Activated naive CD8-positive, alpha-beta T cell treated with anti-CD3 and anti-CD28 coated beads for 36 hours (primary cell): ENCODE measurements at places on chromosomes 1 and 21. TPM values are rescaled to one million over a fixed set of nuclear protein-coding genes. Genes with fewer than 3 reads are reported as not detected.

- no peaks in the 10 kb centered on the region for H3K4me1 ChIP-seq
- no peaks in the 10 kb centered on the region for H3K27me3 ChIP-seq
- H3K36me3 ChIP-seq = no peaks in the 10 kb centered on the region
- no peak overlapping the region for H3K27ac ChIP-seq
- H3K4me3 ChIP-seq = no peak overlapping the region
Observed at GRCh38 chr1:219713981-219714381, 101.1 kb upstream of the ZC3H11B start.

Gene DMBX1
- total RNA-seq = not detected

GRCh38 chr1:161940866-161941591 is 82.6 kb downstream of the OLFML2B start:
- H3K36me3 ChIP-seq = peaks cover 26% of the 10 kb centered on the region
- H3K27ac ChIP-seq = no peak overlapping the region
- H3K4me1 ChIP-seq = peaks cover 3% of the 10 kb centered on the region
- H3K27me3 ChIP-seq = no peaks in the 10 kb centered on the region
- H3K4me3 ChIP-seq = no peak overlapping the region

Gene SH2D1B
- total RNA-seq = not detected

DNA sequence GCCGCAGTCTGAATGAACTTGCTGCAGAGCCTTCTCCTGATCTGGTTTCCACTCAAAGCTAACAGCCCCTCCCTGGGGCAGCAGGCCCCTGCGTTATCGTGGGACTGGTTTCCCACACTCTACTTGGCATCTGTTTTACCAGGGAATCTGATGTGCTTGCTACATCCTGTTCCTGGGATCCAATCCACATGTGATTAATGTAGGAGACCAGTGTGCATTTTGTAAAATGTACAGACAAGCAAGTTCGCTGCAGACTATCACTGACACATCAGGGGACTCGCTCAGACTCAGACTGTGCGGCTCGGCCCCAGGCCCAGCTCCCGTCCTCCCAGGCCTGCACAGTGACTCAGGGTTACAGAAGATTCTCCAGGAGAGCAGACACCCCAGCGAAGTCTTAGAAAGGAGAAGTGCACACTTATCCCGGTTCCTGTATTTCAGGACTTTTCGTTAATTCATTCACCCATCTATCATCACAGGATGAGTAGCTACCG is 340.1 kb downstream of the MATN1 start:
- DNase-seq = no peak
- no peaks in the 10 kb centered on the region for H3K4me1 ChIP-seq
- H3K36me3 ChIP-seq = no peaks in the 10 kb centered on the region
- H3K4me3 ChIP-seq = no peak overlapping the region
- peaks cover 27% of the 10 kb centered on the region for H3K27me3 ChIP-seq
- H3K27ac ChIP-seq = no peak overlapping the region

DNA sequence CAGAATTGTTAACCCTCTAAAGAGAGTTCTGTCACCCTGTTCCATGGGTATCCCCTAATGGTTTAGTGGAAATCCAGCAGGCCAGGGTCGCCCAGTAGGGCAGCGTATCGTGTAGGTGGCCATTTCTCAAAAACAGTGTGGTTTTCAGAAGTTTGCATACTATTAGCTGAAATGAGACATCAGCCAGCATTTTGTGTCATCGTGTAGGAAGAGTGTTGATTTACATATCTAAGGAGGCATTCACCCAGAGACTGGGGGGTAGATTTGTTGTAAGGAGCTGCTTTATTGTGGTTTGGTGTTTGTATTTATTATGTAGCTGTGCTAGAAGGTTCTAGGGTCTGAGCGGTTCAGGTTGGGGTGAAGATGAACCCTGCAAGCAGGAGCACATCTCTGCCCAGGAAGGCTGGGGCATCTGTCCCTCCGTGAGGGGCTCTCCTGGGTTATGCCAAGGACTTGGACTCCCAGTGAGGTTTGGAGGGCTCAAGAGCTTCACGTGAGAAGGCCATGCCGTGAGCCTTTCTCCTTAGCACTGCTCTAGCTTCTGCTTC is 174.4 kb downstream of the PGBD5 start:
- peaks cover 10% of the 10 kb centered on the region for H3K4me1 ChIP-seq
- H3K27me3 ChIP-seq = no peaks in the 10 kb centered on the region
- peak overlapping the region; percentile 1 for H3K27ac ChIP-seq
- peaks cover 40% of the 10 kb centered on the region for H3K36me3 ChIP-seq
- DNase-seq = no peak

GRCh38 chr1:47002211-47002610 is 21.3 kb upstream of the CYP4X1 start:
- no peak overlapping the region for H3K4me3 ChIP-seq
- H3K27ac ChIP-seq = no peak overlapping the region
- no peak for DNase-seq
- no peaks in the 10 kb centered on the region for H3K4me1 ChIP-seq
- no peaks in the 10 kb centered on the region for H3K36me3 ChIP-seq

- peak; percentile 94 for DNase-seq
- peak overlapping the region; percentile 54 for H3K27ac ChIP-seq
- peaks cover 36% of the 10 kb centered on the region for H3K4me1 ChIP-seq
- peak overlapping the region; percentile 91 for H3K4me3 ChIP-seq
- H3K27me3 ChIP-seq = peaks cover 26% of the 10 kb centered on the region
- peaks cover 22% of the 10 kb centered on the region for H3K36me3 ChIP-seq
Observed at GRCh38 chr1:1059494-1060280, 14.4 kb downstream of the RNF223 start.

GRCh38 chr1:207019661-207020060 is 12.9 kb downstream of the C1orf116 start:
- no peaks in the 10 kb centered on the region for H3K36me3 ChIP-seq
- no peak overlapping the region for H3K27ac ChIP-seq
- peaks cover 5% of the 10 kb centered on the region for H3K27me3 ChIP-seq
- no peak for DNase-seq

GRCh38 chr1:83845437-83846071 is 153.4 kb downstream of the TTLL7 start:
- no peak overlapping the region for H3K4me3 ChIP-seq
- H3K27ac ChIP-seq = no peak overlapping the region
- peaks cover 8% of the 10 kb centered on the region for H3K36me3 ChIP-seq
- H3K4me1 ChIP-seq = peaks cover 6% of the 10 kb centered on the region
- H3K27me3 ChIP-seq = no peaks in the 10 kb centered on the region

GRCh38 chr21:27595716-27596115 is 628.8 kb upstream of the ADAMTS5 start:
- no peaks in the 10 kb centered on the region for H3K36me3 ChIP-seq
- H3K27ac ChIP-seq = no peak overlapping the region
- no peak for DNase-seq
- H3K4me1 ChIP-seq = no peaks in the 10 kb centered on the region
- H3K4me3 ChIP-seq = no peak overlapping the region

DNA sequence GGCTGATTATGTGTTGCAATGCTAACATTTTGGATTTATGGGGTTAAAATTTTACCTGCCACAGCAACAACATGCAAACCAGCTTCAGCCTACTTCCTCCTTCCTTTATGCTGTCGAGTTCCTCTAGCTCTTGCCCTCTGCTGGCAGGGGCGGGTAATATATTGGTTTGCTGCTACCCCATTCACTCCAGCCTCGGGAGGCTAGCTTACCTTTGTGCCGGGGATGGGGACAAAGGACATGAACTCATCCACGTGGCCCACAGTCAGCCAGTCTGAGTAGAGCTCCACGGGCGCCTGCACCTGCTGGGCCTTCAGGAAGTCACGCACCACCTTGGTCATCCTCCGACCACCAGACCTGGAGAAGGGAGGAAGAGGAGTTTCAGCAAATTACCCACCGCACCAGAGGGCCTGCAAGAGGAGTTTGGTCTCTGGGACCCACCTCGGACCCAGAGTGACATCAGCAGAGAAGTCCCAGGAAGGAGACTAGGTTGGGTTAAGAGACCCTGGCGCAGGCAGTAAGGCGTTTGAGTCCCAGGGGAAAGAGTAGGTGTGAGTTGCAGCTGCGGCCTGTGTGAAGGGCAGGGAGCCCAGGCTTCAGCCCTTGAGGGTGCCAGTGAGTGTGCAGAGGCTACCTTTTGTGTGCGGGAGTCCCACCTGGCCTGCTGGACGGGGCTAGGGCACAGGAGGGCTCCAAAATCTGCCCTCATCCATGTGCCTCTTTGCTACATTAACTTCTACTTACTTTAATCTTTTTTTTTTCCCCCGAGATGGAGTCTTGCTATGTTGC is 21.8 kb upstream of the SDHB start:
- H3K27ac ChIP-seq = no peak overlapping the region
- H3K27me3 ChIP-seq = no peaks in the 10 kb centered on the region
- no peaks in the 10 kb centered on the region for H3K4me1 ChIP-seq
- peak; percentile 15 for DNase-seq
- H3K36me3 ChIP-seq = no peaks in the 10 kb centered on the region
- no peak overlapping the region for H3K4me3 ChIP-seq
